ENCODE measurements at places on chromosomes 5 and 9.

DNA sequence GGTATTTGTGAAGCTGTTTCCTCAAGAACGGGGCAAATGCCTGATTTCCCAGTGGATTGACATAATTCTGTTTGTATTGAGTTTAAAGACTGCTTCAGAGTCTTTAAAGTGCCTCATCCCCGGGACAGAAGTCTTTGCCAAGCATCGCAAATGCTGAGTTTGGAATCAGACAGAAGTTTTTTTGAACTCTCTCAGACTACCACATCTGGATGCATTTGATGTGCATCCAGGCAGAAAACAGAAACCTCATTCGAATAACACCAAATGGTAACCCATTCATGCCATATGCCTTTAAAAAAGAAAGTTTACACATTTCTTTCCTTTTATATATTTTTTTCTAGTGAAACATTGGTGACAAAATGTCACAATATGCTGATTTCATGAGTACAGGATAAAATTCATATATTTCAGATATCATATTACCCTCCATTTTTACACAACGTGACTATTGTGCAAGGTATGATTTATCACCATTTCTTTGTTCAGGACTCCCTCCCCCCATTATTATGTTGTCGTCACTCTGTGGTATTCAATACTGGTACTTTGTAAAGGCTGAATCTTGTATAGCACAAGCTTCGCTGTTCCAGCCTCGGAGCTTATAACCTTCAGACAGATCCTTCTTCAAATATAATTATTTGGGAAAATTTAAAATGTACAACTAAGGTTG lies 91.1 kb downstream of the ZNF608 start:
- no peak for DNase-seq

GRCh38 chr9:82081496-82081895 lies 92.9 kb downstream of the SPATA31D1 start:
- DNase-seq, result no peak

DNA sequence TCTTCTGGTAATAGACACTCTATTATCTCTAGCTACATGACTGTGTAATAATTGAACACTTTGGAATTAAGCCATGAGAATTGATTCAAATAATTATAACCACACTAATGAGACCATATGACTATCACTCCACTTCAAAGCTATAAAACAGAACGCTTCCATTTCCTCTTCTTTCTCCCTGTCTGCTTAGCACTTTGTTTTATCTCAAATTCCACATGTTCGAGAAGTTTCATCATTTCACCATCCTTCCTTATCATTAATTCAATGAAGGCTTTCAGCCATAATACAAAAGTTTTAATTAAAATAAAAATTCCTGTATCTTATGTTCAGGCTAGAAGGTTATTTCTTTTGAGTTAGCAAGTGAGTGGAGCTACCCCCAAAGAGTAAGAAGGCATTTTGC lies 7.4 kb upstream of the DCTN4 start:
- no peak for DNase-seq

DNA sequence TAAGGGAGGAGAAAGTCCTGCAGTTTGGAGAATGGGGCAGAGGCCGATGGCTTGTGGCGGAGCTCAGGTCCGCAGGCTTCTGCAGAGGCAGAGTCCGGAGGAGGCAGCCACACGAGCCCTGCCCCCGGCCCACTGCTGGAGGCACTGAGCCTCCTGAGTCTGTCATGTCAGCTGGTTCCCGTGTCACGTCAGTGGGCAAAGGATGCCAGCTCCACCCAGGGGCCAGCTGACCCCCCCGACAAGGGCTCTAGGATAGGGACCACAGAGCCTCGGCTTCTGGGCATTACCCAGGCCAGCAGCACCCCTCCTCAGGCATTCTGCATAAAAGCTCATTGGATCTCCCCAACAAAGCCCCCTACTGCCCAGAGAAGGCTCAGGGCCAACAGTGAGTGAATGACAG lies 8.5 kb downstream of the SH3PXD2B start:
- no peak for DNase-seq

- DNase-seq, result no peak
Observed at GRCh38 chr5:42641336-42642005, 115.1 kb upstream of the CCDC152 start.

DNA sequence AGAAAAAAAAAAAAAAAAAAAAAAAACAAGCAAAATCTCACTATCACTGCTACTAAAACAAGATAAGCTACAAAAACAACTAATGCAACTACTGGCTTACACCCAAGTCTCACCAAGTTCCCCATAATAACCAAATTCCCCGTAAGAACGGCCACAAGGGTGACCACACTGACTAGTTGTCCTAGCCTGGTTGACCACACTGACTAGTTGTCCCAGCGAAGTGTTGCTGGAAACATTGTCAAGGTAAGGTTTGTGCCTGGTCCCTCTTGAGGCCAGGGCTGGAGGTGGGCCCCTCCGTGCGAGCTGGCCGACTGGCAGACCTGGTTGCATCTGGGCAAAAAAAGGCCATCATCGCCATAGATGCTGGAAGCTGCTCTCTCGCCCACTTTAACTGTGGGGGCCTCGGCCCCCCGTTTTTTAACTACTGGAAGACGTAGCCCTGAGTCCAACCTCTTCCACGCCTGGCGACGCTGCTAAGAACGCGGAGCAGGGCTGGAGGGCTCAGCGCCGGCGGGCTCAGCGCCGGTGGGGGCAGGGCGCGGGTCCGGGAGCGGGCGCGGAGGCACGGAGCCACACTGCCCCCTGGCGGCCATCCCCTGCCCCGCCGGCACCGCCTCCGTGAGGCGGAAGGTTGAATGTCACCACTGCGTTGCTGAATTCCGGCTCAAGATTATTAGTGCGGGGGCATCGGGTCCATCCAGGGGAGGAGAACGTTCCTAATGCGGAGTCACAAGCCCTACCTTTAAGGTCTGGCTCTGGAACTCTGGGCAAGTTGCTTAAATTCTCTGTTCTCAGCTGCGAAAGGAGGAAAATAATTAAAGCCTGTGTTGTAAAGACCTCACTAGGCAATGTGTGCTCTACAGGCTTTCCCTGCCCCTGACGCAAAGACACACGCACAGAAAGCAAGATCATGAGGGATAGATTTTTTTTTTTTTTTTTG lies 84.0 kb downstream of the HSD17B3 start:
- peak; percentile 44 for DNase-seq

DNA sequence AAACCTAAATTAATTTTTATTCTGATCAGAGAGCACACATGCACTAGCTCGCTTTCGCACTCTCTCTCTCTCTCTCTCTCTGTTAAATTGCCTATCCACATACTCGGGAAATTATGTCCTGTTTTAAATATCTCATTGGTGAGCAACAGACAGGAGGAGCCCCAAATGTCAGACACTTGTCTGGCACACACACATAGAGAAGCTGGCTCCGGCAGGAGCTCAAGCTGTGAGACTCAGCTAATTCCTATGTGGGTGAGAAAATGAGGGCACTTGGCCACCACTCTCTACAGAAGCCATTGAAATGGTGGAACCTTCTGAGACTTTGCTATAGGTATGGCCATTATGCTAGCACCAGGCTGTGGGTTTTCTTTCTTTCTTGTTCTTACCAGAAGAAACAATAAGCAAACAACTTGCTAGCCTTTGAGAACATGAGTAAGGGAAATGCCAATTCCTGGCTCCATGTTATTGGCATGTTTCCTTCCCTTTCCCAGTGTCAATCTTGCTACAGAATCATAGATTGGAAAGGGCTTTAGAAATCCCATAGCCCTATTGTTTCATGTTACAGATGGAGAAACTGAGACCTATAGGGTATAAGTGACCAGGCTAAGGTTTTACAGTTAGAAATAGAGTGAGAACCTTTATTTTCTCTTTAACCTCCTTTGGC lies 9.0 kb downstream of the RFX3 start:
- DNase-seq, result no peak

DNA sequence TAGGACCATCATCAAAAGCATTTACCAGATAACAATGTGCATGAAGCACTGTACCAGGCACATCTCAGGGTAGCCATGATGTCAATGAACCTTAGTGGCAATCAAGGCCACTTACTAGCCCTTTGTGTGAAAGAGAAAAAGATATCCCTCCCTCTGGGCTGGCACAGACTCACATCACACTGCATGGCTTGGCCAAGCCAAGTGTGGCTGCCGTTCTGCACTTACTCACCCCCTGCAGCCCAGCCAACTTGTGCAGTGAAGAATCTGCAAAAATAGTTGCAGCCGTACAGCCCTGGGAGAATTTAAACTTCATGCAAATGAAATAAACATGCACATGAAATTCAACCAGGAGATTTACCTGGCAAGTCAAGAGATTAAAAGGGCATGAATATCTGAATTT lies 333.5 kb downstream of the DEPDC1B start:
- DNase-seq, result no peak

All from left colon (tissue), 2 donors.